AML-193 (cell line): ENCODE measurements at places on chromosomes 5 and 9.

DNA sequence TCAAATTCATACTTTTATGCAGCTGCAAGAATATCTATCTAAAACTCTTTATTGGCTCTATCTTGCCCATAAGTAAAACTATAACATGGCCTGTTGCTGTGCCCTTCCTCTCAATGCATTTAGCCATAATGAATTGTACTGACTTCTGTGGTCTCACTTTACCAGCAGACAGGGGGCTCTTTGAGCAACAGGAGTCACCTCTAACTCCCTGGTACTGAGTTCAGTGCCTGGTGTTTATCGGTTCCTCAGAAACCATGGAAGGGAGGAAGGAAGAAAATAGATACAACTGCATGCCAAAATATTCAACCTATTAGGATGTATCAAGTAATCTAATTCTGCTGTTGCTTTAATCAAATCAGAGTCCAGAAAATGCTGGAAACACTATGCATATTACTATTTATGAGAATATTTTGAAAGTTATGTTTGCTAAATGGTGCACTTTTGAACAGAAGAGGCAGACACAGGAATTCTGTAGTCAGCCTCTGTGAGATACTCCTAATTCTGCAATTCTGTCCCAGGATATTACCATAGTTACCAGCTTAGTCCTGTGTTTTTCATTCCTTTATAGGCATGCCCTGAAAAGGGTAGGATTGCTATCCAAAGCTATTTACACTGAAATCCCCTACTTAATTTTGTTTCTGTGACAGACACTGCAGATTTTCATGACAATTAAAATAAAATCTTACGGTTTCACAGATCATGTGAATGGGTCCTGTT is 89.8 kb downstream of the CD180 start:
- DNase-seq, result no peak

- DNase-seq, result no peak
These were observed 285.4 kb downstream of the TLE4 start for GRCh38 chr9:79857188-79857587.

DNA sequence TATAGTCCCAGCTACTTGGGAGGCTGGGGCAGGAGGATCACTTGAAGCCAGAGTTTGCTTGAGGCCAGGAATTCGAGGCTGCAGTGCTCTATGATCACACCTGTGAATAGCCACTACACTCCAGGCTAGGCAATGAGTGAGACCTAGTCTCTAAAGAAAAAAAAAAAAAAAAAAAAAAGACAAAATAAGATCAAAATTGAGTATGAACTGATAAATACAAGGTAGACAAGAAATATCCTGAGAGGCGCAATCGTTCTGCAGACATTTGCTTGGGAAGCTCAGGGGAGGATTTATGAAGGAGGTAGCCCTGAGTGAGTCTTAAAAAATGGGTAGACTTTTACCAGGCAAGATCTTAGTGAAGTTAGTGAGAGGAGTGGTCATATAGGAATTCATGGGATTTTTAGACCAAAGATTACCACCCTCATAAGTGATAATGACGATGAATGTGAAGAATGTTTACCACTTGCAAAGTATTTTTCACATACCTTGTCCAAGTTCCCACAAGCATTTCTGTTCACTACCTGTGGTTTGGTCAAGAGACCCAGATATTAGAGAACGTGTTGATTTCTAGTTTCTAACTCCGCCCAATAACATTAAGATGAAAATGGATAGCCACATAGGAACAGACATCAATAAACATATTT is 4.4 kb downstream of the PDCD1LG2 start:
- no peak for DNase-seq

DNA sequence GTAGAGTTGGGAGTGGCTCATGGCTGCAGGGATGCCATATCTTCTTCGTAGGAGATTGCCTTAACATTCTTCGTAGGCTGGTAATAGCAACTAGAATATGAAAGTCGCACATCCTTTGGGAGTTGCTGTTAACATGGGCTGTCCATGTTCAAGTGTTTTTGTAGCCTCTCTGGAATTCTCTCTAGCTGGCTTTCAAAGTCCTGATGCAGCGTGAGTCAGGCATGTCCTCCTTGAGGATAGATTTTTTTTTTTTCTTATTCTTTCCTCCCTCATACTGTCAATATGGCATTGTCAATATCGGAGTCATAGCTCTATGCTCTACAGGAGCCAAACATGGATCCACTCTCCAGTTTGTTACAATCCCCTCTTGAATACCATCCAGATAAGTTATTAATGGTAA is 494.8 kb upstream of the WWC1 start:
- no peak for DNase-seq

DNA sequence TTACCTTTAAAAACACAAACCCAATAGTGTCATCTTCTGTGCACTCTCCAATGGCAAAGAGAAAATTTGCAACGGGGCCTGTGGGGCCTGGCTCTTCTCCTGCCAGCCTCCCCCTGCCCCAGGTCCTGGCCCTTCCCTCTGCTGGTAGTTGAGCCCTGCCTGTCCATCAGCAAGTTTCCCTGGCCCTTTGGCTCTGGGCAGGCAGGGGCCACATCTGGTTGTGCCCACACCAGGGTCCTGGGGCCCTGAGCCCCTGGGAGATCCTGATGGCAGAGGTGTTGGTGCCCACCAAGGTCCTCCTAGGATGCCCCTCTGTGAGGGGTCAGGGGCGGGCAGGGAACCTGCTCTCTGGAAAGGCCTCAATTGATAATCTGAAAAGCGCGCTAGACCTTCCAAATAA is 157.3 kb downstream of the DAB2IP start:
- no peak for DNase-seq

- peak; percentile 55 for DNase-seq
These were observed 602 bp upstream of the CD274 start for GRCh38 chr9:5449521-5450358.

DNA sequence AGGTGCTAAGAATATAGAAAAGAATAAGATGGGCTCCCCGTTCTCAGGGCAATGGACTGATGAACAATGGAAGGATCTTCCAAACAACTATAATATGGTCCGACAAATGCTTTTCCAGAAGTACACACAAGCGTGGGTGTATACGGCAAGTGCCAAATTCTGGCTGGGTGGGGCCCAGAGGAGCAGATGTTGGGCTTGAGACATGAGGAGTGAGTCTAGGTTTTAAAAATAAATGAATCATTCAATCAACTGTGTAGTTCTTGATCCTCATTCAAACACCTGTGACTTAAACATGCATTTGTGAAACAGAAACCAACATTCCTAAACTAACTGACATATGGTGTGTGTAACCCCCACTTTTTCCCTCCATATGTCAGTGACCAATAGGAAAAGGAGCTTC is 47.9 kb downstream of the MFAP3 start:
- no peak for DNase-seq

DNA sequence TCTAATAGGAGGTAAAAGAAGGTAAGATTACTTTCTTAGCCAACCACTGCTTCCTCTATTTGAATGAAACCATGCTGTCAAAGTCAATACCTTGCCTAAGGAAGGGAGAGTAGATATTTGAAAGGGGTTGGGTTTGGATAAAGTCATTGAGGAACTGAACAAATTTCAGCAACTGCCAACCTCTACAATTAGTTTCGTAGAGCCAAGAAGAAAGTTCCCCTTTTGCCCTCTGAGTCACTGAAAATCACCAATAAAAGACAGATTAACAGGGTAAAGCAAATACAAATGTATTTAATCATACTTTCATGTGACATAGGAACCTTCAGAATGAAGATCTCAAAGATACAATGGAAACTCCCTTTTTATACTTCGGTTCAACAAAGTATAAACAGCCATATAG is 615.7 kb downstream of the GABRG2 start:
- DNase-seq, result peak; percentile 14

DNA sequence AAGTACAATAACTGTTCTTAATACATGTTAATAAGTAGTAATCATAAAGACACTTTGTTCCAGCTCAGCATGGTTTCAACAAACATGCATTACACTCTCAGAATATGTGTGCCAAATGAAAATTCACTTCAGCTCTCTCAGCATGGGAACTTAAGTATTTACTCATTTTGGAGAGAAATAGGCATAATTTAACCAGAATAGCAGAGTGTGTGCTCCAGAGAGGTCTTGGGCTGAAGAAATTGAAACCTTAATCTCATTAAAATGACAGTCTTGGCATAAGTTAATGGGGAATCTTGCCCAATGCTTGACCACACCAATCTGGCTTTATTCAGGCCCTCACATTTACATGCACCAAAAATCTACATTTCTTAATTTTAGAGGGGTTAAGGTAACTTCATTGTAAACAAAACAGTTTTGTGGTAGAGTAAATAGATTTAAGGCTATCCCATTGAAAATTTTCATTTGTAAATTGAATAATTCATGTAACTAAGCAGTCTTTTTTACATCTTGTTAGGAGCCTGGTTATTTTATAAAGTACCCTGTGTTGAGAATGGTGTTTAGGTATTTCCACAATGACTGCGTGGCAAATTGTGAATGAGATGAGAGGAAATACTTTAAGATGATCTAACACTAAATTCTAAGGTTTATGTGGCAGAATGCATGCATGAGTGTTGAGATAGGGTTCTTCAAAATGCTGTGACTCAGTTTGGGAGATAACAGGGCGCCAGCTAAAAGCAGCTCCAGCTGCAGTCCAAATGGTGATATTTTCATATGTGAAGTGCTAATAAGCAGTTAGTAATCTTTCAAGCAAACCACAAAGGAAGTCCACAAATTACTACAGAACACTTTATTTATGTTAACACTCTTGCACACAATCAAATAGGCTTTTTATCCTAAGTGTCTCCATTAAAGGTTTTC is 11.3 kb upstream of the LOX start:
- DNase-seq, result no peak

- DNase-seq, result no peak
These were observed 282.5 kb downstream of the GADD45G start for GRCh38 chr9:89887286-89887685.
